NCI-H2029 treated with DMSO at 0.1 percent for 48 hours (cell line): ENCODE measurements at places on chromosomes 3 and 15.

DNA sequence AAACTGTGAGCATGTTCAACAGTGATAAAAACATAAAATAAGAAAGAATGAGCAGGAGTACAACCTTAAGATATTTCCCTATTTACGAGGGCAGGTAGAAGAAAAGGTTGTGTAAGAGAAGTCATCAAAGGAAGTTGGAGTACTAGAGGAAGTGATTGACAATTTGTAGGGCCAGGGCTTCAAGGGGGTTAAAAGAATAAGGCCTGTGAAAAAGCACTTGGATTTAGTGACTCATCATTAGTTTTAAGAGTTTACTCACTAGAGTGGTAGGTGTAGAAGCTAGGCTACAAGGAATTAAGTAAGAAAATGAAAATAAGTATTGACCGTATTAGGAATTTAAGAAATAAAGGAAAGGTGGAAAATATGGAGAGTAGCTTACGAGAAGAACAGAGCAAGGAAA is 23.6 kb downstream of the KCNMB3 start:
- DNase-seq = no peak

DNA sequence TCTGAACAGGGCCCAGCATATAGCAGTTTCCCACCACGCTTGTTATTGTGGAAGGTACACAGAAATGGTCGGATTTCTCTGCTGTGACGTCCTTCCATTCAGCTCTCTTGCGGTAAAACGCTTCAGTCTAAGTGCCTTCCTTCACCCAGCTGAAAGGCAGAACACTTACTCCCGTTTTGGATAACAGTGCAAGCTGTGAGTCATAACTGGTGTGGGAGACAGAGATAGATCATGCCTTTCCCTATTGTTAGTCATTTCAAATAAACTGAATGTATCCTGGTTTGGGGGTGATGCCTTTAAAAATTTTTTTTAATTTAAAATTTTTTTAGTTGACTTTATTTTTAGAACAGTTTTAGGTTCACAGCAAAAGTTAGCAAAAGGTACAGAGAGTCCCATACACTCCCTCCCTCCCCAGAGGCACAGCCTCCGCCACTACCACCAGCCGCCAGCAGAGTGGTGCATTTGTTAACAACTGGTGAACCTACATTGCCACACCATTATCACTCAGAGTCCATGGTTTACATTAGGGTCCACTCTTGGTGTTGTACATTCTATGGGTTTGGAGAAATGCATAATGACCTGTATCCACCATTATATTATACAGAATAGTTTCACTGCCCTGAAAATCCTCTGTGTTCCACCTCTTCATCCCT is 94.9 kb upstream of the NSMCE3 start:
- no peak for DNase-seq

DNA sequence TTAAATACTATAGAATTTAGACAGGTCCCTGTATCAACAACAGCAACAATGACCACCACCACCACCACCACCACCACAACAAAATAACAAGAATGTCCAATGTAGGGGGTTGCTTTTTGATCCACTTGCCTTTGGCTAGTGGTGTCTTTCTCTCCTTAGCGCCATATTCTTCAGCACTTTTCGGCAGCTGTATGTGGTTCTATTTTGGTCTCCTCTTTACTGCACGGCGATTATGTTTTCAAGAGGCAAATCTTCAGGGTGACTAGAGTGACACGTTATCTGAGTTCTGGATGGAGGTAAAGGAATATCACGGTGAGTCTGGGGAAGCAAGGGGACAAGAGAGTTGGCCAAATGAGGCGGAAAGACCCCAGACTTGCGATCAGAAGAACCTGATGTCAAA is 56.1 kb downstream of the ST6GAL1 start:
- DNase-seq = no peak

- DNase-seq = peak; percentile 96
Observed at GRCh38 chr3:47522082-47522987, 8.8 kb upstream of the ELP6 start.

- DNase-seq = no peak
Observed at GRCh38 chr3:125055913-125056745, at the start of gene HEG1. HEG1 (minus strand) TSS chr3:125055997; CDS start chr3:125055890, 107 bp downstream.

- DNase-seq = no peak
Observed at GRCh38 chr3:42875325-42876151, at the start of gene CYP8B1. CYP8B1 (minus strand) TSS chr3:42875879; CDS start chr3:42875816, 63 bp downstream.

- DNase-seq = no peak
Observed at GRCh38 chr3:24100696-24101402, 155.8 kb downstream of the NR1D2 start.

GRCh38 chr3:28612232-28612631 is 263.6 kb upstream of the AZI2 start:
- DNase-seq = peak; percentile 83

DNA sequence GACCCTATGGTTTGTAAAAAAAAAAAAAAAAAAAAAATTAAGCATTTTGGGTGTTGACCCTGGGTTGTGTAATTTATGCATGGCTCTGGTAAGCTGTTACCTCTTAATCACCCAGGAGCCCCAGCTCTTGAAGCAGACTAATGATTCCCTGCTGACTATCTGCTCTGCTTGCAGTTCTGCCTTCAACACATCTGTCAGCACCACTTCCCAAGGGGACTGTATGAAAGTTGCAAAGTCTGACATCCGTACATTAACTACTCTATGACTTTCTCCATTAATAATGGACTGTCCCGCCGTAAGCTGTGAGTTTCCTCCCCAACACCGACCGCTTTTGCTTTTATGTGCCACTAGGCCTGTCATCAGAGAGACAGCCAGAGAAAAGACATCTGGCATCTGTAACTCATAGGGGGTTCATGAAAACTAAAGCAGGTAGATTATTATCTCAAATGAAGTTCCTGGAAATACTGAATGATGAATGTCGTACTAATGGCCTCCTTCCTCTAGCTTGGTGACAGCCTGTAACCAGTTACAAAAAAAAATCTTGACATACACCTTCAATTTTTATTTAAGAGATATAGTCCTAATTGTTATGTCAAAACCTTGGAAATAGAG is 271.5 kb downstream of the IL5RA start:
- no peak for DNase-seq

DNA sequence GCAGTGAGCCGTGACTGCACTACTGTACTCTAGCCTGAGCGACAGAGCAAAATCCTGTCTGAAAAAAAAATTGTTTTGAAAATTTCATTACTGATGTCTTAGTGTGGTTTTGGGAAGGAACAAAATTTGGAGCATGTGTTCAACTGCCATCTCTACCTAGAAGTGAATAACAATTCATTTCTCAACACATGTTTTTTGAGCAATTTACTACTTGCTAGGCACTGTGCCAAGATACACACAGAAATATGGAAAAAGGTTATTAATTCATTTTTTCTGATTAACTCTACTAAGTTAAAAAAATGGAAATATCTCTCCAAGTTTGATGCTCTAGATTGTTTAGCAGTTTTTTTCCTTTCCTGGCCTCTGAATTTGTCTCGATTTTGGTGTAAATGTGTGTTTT is 5.2 kb upstream of the TCF12 start:
- DNase-seq = no peak

GRCh38 chr3:18572809-18573208 is 147.7 kb upstream of the SATB1 start:
- DNase-seq = peak; percentile 46

- DNase-seq = no peak
Observed at GRCh38 chr3:161372321-161373260, 1.3 kb upstream of the SPTSSB start.

DNA sequence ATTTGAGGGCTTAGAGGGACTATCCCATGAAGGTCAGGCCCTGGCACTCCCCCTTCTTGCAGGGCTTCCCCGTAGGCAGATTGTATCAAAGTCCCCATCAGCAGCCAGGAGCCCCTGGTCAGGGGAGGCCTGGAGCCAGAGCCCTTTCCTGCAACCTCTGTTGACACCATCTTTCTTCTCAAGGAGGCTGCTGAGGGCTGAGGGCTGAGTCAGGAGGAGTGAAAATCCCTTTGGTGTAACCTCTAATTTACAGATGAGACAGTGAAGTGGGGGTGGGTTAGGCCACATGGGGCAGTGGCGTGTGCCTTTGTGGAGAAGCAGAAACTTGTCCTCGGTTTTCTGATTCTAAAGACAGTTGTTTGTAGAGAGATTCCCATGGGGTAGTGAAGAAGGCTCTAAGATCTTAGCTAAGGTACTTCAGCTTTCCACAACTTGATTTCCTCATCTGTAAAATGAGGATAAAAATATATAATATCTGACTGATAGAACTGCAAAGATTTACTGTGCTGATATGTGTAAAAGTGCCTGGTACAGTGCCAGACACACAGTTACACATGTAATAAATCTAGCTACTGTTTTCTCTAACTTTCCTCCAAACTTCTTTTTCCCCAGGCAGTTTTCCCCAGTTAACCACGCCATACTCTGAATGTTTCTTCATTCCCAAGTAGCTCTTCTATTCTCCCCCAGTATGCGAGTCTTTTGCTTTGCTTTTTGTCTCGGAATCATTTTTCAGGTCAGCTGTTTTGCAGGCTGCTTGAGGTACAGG is 249.4 kb upstream of the TPM1 start:
- no peak for DNase-seq

- DNase-seq = no peak
Observed at GRCh38 chr15:96804754-96805153, 474.3 kb downstream of the NR2F2 start.

- DNase-seq = no peak
Observed at GRCh38 chr3:10648181-10648580, 142.8 kb upstream of the ATP2B2 start.
